ENCODE measurements at places on chromosomes 11 and 22.

GRCh38 chr11:118735203-118735602 lies 55.8 kb upstream of the TREH start:
- no peak for DNase-seq

DNA sequence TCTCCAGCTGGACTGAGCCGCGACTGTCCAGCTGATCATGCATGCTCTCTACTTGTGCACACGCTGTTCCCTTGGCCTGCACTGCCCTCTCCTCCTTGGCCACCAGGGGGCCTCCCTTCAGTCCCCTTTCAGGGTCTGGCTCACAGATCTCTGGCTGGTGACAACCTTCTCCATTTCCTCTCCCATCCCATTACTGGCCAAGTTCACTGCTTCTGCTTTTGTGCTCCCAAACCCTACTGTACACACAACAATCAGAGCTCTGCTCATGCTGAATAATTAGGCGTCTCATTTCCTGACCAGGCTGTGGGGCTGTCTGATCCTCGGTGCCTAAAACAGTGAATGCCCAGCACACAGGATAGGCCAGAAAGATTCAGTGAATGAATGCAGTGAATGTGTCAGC lies 224.0 kb upstream of the NARS2 start:
- peak; percentile 58 for DNase-seq

- no peak for DNase-seq
These were observed 210.0 kb downstream of the NAV2 start for GRCh38 chr11:19922689-19923035.

GRCh38 chr22:44242946-44243724 lies 62.4 kb downstream of the PARVG start:
- DNase-seq: no peak

DNA sequence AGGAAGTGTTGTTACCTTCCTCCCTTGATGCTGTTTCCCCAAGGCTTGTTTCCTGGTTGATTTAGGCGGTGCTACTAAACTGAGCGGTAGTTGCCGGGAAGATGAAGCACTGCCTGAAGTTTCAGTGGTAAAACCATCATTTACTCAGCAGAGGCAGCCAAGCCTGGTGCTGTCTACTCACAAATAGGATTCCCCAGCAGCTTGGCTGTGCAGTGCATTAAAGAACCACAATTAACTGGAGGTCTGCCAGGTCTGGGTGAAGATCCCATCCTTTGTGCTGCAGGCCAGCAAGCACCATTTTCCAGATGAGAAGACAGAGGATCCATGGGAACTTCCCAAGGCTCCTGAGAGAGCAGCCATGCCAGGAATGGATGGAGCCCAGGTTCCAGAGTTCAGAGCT lies 231.9 kb upstream of the E2F8 start:
- no peak for DNase-seq

GRCh38 chr11:36249246-36249645 lies 40.0 kb downstream of the COMMD9 start:
- DNase-seq: peak; percentile 75

GRCh38 chr22:25202290-25202921 lies 2.7 kb downstream of the CRYBB3 start:
- DNase-seq: peak; percentile 54
